CD4-positive, alpha-beta T cell treated with Interferon alpha-2 for 1 hour (primary cell): ENCODE measurements at places on chromosomes 1 and 21.
A peak's percentile ranks its signal among the peaks of the same experiment; 100 is the strongest.

DNA sequence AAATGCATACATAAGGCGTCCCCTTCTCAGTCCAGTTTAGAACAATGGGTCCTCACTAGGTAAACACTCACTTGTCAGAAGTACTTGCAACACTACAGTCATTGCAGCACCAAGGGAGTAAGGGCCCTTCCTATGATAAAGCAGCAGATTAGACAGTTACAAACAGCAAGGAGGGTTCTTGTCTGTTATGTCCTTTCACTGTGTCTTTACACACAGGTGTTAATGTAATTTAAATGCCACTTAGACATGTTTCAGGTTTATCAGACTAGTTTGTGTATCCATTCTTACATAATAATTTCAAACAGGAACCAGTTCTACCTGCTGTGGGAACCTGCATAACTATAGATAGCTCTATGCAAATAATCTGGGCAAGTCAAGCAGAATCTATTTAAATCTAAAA, 105.6 kb upstream of the USH2A start:
- no peak for DNase-seq

GRCh38 chr1:235946571-235946981, 79.9 kb upstream of the LYST start:
- DNase-seq, result peak; percentile 26

GRCh38 chr1:101873672-101874071, 123.1 kb downstream of the OLFM3 start:
- DNase-seq, result no peak

DNA sequence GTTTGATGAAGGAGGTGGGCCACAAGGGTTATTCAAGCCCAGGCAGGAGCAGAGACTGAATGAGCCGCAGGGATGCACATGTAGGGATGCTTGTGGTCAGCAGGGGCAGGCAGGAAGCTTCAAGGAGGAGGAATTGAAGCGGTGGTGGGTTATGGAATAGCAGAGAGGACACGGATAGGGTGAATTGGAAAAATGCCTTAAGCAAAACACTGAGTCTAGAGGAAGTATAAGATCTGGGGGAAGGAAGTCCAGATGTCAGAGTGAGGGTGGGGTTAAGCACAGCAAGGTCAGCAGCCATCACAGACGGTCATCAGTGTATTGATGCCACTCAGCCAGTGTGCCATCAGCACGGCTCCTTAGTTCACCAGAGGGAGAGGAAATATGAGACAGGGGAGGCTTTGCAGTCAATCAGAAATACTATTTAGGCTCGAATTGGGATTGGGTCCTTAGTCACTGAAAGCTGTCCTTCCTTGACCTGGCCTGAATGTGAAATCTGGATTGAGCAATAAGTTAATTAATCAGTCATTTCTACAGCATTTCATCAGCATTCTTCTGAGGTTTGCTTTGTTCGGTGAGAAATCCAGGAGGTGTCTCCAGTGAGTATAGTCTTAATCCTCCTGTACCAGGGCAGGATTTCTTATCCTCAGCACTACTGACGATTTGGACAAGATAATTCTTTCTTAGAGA, 6.0 kb upstream of the LCE1F start:
- DNase-seq, result no peak
